ENCODE measurements at places on chromosomes 16 and 17. TPM values are rescaled to one million over a fixed set of nuclear protein-coding genes. Genes with fewer than 3 reads are reported as not detected.

DNA sequence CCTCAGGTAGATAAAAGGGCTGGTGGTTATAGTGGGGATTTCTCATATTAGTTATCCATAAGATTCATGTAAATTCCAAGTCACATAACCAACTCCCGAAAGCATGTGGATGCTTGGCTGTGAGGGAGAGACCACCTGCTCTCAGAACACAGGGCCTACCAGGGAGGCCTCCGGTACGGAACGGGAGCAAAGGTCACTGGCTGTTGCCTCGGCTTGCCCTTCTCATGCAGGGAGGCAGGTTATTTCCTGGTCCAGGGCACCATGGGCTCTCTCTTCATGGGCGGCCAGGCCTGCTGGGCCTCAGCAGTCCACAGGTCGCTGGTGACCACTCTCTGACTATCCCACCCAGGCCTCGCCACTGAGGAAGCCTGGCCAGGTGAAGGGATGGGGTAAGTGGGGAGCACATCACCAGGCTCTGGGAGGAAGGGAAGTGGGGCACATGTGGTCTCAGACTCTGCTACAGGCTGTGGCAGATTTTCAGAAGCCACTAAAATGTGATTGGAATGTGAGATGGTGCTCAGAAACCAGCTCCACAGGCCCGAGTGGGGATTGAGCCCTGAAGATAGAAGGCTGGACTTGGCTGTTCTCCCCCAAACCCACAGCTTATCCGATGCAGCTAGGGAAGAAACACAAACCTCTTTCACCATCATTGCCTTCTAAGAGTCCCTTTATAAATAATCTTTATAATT is 45.4 kb downstream of the HNF1B start:
- no peak overlapping the region for H3K4me3 ChIP-seq
- no peak for DNase-seq
- H3K4me1 ChIP-seq: no peaks in the 10 kb centered on the region
- H3K27ac ChIP-seq: no peak overlapping the region
- no peaks in the 10 kb centered on the region for H3K36me3 ChIP-seq
- H3K27me3 ChIP-seq: peaks cover 5% of the 10 kb centered on the region

- H3K36me3 ChIP-seq: no peaks in the 10 kb centered on the region
- no peak for DNase-seq
- no peak overlapping the region for H3K4me3 ChIP-seq
- H3K4me1 ChIP-seq: no peaks in the 10 kb centered on the region
- no peak overlapping the region for H3K27ac ChIP-seq
- H3K27me3 ChIP-seq: no peaks in the 10 kb centered on the region
Observed at GRCh38 chr17:32458371-32458770, 14.1 kb downstream of the PSMD11 start.

TMEM88 gene
- 17.5 TPM for total RNA-seq

GRCh38 chr16:88888461-88889387 is 22.3 kb upstream of the PABPN1L start:
- no peak overlapping the region for H3K4me3 ChIP-seq
- DNase-seq: no peak
- H3K4me1 ChIP-seq: no peaks in the 10 kb centered on the region
- no peaks in the 10 kb centered on the region for H3K27me3 ChIP-seq
